ENCODE measurements at places on chromosomes 4 and X. TPM values are rescaled to one million over a fixed set of nuclear protein-coding genes. Genes with fewer than 3 reads are reported as not detected.
A peak's percentile ranks its signal among the peaks of the same experiment; 100 is the strongest.

GRCh38 chrX:42973321-42973720, 195.4 kb upstream of the PPP1R2C start:
- DNase-seq, result no peak

The PRKX gene
- total RNA-seq, result 108 TPM

The KDR gene
- total RNA-seq, result 48.2 TPM

The GPC3 gene
- total RNA-seq, result 106 TPM

The TMEM187 gene
- total RNA-seq, result 2.7 TPM

DNA sequence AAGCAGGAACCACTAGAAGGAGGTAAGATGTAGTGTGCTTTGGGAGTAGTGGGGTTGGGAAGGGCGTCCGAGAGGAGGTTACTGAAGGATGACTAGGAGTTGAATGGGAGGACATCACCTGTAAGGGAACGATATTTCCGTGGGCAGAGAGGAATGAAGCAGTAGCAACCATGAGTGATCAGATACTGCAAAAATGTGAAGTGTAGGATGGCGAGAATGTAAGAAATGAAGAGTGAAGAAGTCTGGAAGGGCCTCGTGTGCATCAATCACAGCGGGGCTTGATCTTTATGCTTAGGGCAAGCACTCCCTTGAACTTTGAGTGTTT, 594 bp downstream of the MSMO1 start:
- no peak for DNase-seq

The BEND2 gene
- total RNA-seq, result not detected

GRCh38 chrX:152958524-152959465, 35.1 kb downstream of the PNMA5 start:
- DNase-seq, result peak; percentile 87

DNA sequence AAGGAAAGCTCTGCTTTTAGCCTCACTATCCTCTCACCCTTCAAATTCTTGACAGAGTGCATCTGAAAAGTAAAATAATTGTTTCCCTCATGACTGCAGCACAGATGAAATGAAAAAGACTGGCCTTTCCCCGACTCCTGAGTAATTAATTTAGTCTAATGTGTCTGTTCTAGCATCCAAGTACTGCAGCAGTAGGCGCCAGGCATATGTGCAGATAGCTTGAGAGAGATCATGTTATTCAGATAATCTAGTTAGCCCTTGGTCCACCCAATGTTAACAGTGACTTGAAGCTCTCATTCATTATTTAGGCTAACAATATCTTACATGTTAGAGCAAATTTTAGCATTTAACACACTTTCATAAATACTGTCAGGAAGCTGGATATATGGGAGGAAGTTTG, 54.0 kb downstream of the MAP9 start:
- no peak for DNase-seq

DNA sequence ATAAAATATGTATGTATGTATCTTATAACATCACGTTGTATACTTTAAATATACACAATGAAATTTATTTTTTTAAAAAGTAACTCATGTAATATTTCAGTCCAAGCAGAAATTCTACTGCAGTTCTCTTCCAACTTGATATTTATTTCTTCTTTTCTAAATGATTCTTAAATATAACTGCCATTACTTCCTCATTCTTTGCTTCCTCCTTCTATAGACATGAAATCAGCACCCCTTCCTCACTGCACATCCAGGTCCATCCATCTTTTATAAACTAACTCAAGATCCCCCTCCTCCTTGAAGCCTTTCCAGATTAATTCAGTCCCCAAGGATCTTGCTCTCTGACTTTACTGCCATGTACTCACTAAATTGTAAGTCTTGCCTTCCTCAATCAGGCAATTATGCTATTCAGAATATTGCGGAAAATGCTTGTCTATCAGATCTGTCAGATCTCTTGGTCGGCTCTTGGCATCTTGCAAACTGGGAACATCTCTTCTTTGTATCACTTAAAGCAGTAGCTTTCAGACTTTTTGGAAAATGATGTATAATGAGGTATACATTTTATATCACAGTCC, 3.7 kb downstream of the GPRIN3 start:
- DNase-seq, result no peak

The INTU gene
- total RNA-seq, result 10.7 TPM

All from H9 (cell line).